Prostate gland (tissue), 2 donors: ENCODE measurements at places on chromosomes 6 and 20. TPM values are rescaled to one million over a fixed set of nuclear protein-coding genes. Genes with fewer than 3 reads are reported as not detected.

DNA sequence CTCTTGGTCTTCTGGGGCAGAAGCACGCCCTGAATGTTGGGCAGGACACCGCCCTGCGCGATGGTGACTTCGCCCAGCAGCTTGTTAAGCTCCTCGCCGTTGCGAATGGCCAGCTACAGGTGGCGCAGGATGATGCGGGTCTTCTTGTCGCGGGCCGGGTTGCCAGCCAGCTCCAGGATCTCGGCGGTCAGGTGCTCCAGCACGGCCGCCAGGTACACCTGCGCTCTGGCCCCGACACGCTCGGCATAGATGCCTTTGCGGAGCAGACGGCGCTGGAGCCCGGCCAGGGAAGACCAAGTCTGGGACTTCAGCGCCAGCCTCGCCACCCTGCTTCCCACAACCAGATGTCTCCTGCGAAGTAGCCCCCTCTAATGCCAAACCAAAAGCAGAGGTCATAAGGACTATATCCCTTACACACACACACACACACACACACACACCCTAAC, 8.0 kb upstream of the SLC17A3 start:
- no peaks in the 10 kb centered on the region for H3K36me3 ChIP-seq
- no peaks in the 10 kb centered on the region for H3K4me1 ChIP-seq
- no peaks in the 10 kb centered on the region for H3K27me3 ChIP-seq
- no peak overlapping the region for H3K4me3 ChIP-seq

DNA sequence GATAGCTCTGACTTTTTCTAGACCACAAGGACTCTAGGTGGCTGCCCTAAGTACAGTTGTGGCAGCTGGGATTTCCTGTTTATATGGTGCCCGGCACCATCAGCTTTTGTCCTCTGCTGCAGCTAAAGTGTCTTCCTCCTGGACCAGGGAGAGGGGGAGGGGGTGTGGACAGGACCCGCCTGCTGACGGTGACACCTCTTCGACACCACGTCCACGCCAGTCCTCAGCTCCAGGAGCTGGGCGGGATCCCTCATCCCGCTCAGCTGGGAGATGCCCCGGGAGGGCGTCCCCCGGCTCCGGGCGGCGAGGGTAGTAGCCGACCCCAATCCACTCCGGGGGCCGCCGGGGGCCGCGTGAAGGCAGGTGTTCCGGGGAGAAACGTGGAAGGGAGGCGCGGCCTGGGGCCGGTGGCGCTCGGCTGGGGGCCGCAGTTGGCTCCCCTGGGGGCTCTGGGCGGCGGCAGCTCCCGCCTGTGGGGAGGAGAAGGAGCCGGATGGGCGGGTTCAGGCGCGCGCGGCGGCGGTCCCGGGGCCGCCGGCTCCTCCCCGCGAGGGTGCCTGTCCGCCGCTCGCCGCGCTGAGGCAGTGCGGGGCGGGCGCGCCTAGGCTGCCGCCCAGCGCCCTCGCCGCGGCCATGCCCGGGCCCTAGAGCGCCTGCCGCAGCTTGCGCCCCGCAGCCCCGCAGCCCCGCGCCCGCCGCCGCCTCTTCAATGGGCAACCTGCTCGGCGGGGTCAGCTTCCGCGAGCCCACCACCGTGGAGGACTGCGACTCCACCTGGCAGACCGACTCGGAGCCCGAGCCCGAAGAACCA, at the start of gene OGFRL1:
TSS of gene OGFRL1 (plus strand) at position 584 of the 811 bp plus-strand sequence. CDS start at position 710, 126 bp downstream.
- DNase-seq = peak; percentile 74
- peak within 1 kb of the TSS; percentile 89 for H3K27ac ChIP-seq
- no peaks in the 10 kb centered on the region for H3K36me3 ChIP-seq
- no peaks in the 10 kb centered on the region for H3K27me3 ChIP-seq
- no peaks in the 10 kb centered on the region for H3K4me1 ChIP-seq
- H3K4me3 ChIP-seq = peak within 1 kb of the TSS; percentile 69

DNA sequence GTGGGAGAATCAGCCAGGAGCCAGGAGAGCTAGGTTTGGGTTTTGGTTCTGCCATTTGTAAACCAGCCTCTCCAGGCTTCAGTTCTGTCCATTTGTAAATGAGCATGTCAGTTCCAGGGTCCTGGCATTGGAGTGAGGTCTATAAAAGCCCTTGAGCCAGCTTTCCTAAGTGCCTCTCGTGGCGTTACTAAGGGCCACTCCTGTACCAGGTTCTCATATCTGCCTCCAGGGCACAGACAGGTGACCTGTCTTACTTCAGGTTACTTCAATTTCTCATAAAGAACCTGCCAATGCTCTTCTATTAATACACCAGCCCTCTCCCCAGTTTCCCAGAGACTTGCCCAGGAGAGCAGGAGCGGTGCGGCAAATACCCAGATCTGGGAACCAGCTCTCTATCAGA, 101.9 kb downstream of the VEGFA start:
- no peak for DNase-seq
- H3K27me3 ChIP-seq = no peaks in the 10 kb centered on the region
- no peak overlapping the region for H3K27ac ChIP-seq
- no peaks in the 10 kb centered on the region for H3K36me3 ChIP-seq

DNA sequence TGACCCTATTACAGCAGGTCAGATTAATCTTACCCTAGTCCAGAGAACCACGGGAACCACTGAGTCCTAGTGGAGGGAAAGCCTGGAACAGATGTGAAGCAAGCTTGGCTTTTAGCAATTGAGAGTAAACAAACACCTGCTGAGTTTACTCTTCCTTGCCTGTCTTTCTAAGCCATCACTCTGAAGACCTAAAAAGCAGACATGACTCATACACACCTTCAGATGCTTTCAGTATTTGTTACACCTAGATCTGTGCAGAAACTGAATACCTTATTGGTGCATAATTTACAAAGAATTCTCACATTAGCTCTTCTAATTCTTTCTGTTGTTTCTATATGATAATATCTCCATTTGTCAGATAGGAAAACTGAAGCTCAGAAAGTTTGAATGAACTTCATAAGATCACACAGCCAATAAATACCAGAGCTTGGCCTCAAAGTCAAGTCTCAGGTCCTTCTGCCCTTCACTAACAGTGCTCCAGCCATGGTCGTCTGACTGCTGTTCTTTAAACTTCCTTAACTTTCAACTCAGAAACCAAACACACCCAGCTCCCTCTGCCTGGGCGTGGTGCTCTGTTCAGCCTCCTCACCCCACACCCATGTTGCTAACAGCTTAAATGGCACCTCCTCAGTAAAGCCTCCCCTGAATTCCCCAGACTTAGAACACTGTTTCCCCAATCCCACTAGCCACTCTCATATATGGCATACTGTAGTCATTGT, 8.6 kb upstream of the GABBR1 start:
- H3K4me3 ChIP-seq = no peak overlapping the region
- no peaks in the 10 kb centered on the region for H3K27me3 ChIP-seq
- DNase-seq = no peak
- H3K36me3 ChIP-seq = no peaks in the 10 kb centered on the region

- no peaks in the 10 kb centered on the region for H3K36me3 ChIP-seq
- no peak overlapping the region for H3K27ac ChIP-seq
- no peaks in the 10 kb centered on the region for H3K4me1 ChIP-seq
- no peaks in the 10 kb centered on the region for H3K27me3 ChIP-seq
- H3K4me3 ChIP-seq = no peak overlapping the region
These were observed 220.3 kb downstream of the NRN1 start for GRCh38 chr6:5786321-5786968.

GRCh38 chr6:68572525-68572924, 62.6 kb upstream of the ADGRB3 start:
- H3K4me3 ChIP-seq = no peak overlapping the region
- H3K4me1 ChIP-seq = no peaks in the 10 kb centered on the region
- no peaks in the 10 kb centered on the region for H3K36me3 ChIP-seq
- H3K27me3 ChIP-seq = no peaks in the 10 kb centered on the region
- H3K27ac ChIP-seq = no peak overlapping the region

C20orf141 gene
- not detected for total RNA-seq

DNA sequence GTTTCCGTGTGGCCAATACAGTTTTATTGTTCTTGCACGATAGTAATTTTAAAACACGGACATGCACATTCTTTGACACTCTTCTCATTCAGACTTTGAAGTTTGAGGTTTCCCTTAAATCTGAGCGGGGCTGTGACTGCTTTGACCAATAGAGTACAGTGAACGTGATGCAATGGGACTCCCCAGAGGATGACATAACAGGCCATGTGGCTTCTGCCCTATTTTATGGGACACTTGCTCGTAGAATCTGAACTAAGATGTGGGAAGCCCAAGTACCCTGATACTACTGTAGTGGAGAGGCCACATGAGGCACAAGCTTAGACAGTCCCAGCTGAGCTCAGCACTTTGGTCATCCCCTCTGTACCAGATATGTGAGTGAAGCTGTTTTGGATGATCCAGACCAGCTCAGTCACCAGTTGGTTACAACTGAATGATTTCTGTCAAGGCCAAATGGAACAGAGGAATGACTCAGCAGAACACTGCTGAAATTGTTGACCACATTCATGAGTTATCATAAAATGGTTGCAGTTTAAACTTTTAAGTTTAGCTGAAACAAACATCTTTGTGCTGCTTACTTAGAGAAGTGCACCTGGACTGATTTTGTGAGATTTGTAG, 279.4 kb downstream of the RFPL4B start:
- H3K4me1 ChIP-seq = no peaks in the 10 kb centered on the region
- H3K27me3 ChIP-seq = no peaks in the 10 kb centered on the region
- H3K4me3 ChIP-seq = no peak overlapping the region

- no peaks in the 10 kb centered on the region for H3K4me1 ChIP-seq
- no peak overlapping the region for H3K27ac ChIP-seq
- no peak overlapping the region for H3K4me3 ChIP-seq
- DNase-seq = no peak
- H3K36me3 ChIP-seq = no peaks in the 10 kb centered on the region
- no peaks in the 10 kb centered on the region for H3K27me3 ChIP-seq
These were observed 115.1 kb upstream of the JAG1 start for GRCh38 chr20:10788877-10789276.

DNA sequence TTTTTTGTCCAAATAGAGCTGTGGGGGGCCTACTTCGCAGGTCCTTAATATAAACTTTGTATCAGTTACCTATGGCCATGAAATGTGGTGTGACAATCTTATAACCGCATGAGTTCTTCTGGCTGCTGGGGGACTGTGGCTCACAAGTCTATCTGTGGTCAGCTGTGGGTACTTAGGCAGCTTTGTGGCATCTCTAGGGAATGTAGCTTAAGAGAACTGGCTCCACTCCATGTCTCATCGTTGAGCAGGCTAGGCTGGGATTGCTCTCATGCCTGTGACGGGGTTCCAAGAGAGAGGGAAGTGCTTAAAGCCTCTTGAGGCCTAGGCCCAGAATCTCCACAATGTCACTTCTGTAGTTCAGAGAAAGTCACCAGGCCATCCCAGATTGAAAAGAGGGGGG, 140.5 kb downstream of the BTBD3 start:
- no peak for DNase-seq
- no peaks in the 10 kb centered on the region for H3K4me1 ChIP-seq
- no peaks in the 10 kb centered on the region for H3K36me3 ChIP-seq
- H3K4me3 ChIP-seq = no peak overlapping the region

ZNF311 gene
- 1.9 TPM for total RNA-seq

DUSP15 gene
- total RNA-seq = 57.9 TPM

SLA2 gene
- total RNA-seq = 0.73 TPM

CLVS2 gene
- total RNA-seq = 4.2 TPM

- no peak for DNase-seq
- no peak overlapping the region for H3K27ac ChIP-seq
- no peaks in the 10 kb centered on the region for H3K27me3 ChIP-seq
- H3K4me1 ChIP-seq = no peaks in the 10 kb centered on the region
These were observed 241.2 kb upstream of the PREP start for GRCh38 chr6:105644073-105644489.

DNA sequence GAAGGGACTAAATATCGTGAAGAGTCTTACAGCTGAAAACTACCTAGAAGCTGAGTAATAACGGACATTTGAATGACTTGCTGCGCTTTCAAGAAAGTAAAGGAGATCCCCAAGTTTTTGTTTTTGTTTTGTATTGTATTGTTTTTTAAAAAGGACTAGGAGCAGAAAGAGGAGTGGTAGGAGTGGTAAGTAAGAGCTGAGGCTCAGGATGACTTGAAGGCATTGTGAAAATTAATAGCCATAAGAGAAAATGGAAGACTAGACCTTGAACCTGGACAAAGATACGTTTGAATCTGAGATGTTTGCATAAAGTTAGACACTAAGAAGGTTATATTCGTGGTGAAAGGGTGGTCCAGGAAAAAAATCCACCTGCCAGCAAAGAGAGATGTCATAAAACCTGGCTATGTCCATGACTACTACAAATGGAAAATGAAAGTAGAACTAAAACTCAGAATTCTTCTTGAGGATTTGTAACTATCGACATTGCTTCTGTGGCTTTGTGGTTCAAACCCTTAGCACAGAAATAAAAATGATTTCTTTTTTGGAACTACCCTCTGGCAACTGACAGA, 824.8 kb upstream of the FLRT3 start:
- no peaks in the 10 kb centered on the region for H3K27me3 ChIP-seq
- DNase-seq = no peak
- no peaks in the 10 kb centered on the region for H3K4me1 ChIP-seq
- H3K36me3 ChIP-seq = no peaks in the 10 kb centered on the region
- H3K4me3 ChIP-seq = no peak overlapping the region

DNA sequence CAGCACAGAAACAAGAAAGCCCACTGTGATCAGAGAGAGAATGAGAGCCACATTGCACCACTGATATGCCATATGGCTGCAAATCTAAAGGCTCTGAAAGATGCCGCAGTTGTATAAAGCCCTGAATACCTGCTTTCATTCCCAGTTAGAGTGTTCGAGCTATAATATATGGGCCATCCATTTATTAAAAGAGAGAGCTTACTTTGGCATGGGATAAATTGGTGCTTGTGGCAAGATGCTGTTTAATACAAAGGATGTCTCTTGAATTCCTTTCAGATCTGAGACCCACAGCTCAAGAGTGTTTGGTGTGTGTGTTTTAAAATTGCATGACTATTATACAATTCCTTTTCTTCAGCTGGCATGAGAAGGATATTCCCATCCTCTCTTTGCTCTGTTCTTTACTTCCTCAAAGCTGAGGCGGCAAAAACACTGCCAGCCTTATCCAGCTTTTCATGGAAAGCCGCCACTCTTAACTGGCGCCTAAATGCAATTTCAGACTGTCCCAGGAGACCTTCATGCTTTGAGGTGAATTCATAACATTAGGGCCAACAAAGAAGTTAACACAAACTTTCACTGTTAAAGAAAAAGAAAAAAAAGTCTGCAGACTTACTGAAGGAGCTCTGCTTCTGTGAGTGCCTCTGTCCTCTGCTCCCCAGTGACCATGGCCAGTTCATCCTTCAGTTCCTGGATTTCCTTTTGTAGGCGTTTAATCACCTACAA, 147.6 kb downstream of the KIF6 start:
- no peaks in the 10 kb centered on the region for H3K27me3 ChIP-seq
- no peak overlapping the region for H3K27ac ChIP-seq
- H3K4me1 ChIP-seq = no peaks in the 10 kb centered on the region
- no peak for DNase-seq
- no peaks in the 10 kb centered on the region for H3K36me3 ChIP-seq
- no peak overlapping the region for H3K4me3 ChIP-seq

DNA sequence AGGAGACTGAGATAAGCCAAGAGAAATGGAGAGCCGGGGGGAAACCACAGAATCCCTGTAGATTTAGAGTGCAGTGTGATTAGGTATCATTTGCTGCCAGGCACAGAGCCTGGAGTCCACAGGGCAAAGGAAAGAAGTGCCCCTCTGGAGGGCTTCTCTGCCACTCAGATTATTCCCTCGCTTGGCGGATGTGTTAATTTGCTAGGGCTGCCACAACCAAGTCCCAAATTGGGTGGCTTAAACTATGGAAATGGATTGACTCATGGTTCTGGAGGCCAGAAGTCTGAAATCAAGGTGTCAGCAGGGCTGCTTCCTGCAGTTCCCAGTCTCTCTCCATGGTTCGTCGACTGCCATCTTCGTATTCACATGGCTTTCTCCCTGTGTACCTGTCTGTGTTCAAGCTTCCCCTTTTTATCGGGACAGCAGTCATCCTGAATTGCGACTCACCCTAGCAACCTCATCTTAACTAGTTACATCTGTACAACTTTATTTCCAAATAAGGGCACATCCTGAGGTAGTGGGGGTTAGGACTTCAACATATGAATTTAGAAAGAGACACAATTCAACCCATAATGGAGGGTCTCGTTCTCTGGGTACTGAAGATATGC, 122.2 kb downstream of the ANKRD60 start:
- H3K4me1 ChIP-seq = no peaks in the 10 kb centered on the region
- no peak overlapping the region for H3K4me3 ChIP-seq
- H3K36me3 ChIP-seq = no peaks in the 10 kb centered on the region

OR2J3 gene
- 0.09 TPM for total RNA-seq
